Spinal cord (tissue), 10 donors: ENCODE measurements at places on chromosomes 7 and 10. TPM values are rescaled to one million over a fixed set of nuclear protein-coding genes. Genes with fewer than 3 reads are reported as not detected.

- no peak for DNase-seq
These were observed 95.0 kb downstream of the SH2D4B start for GRCh38 chr10:80632742-80633141.

DNA sequence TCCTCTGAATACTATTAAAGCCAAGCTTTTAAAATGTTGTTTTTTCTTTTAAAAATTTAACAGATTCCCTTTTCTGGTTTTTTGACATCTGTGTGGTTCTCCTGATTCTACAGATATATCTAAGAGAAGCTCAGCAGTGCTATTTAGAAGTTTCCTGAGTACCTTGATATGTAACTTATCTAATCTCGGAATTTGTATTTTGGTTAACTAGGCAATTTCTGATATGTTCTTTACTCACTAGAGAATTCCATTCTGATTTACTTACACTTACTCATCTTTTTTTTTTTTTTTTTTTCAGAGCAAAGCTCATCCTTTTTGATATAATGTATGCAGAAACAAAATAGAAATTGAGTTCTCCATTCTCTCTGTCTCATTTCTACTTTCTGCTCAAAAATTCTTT lies 63.8 kb downstream of the PALS2 start:
- DNase-seq = no peak

GRCh38 chr10:120742373-120742772 lies 108.8 kb upstream of the WDR11 start:
- DNase-seq = no peak

DNA sequence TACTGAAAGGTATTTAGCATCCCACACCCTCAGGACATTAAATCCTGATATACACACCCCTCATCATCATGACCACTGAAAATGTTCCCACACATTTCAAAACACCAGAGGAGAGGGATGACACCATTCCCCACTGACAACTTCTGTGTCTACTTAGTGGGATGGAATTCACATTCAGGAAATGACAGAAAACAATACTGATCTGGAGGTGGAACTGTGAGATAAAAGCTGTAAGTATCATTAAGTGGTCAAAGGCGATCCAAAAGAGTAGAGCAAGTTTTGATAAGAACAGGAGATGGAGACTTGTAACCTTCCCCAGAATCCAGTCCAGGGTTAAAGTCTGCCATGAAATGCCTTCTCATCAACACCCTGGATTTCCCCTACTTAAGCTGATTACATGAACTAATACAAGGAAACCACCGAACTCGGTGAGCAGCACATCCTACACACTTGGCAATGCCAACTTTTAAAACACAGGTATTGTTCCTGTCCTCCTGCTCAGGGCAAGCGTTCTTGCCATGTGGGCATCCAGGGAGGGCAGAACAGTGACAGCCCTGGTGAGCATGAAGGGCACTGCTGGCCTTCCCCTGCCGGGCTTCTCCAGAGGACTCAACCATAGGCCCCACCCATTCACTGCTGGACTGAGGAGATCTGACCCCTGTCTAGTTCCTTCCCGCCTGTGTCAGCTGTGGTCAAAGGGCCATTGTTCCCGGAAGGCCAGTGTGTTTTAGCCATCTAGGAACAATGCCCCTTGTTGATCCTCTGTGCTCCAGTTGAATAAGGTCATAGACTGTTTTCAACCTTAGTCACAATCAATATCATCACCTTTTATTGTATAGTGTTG lies 85.0 kb downstream of the SGMS1 start:
- no peak for DNase-seq

GRCh38 chr7:66429498-66430163 lies 199.1 kb upstream of the KCTD7 start:
- no peak for DNase-seq

Gene SOSTDC1
- 48.7 TPM for total RNA-seq

Gene TDRD1
- 1.9 TPM for total RNA-seq

Gene GNG11
- 13.4 TPM for total RNA-seq
